ENCODE measurements at places on chromosomes 7 and 10.

DNA sequence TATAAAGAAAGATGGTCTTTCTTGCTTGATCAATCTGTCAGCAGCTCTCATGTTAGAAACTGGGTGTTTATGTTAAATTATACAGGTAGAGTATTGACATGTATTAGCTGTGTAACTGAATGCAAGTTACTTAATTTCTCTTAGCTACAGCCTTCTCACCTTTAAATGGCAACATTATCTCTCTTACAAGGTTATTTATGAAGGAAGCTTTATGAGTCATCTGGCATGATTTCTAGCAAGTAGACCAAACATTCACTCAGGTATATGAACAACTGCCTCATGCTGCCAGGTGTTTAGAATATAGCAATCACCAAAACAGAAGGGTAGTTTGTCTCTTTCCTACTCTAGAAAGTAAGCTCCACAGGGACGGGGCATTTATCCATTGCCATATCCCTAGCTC is 8.5 kb downstream of the ARL4A start:
- no peak for DNase-seq

DNA sequence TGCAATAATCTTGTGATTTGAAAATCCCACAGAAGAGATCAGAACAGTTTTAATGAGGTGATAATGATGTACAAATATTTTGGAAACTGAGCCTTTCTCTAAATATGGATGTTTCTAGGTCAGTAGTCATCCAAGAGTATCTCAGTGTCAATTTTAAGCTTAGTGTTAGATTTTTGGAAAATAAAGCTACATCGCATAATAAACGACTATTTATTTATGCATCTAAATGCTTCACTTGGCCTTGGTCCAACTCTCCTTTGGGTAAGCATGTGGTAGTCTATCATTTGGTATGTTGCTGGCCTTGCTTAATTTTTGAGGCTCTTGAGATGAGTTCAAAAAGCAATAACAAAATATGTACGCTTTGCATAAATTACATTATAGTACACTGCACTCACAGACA is 5.4 kb upstream of the PPP1R9A start:
- no peak for DNase-seq

GRCh38 chr10:27344568-27345454 is 104.2 kb upstream of the ACBD5 start:
- no peak for DNase-seq

DNA sequence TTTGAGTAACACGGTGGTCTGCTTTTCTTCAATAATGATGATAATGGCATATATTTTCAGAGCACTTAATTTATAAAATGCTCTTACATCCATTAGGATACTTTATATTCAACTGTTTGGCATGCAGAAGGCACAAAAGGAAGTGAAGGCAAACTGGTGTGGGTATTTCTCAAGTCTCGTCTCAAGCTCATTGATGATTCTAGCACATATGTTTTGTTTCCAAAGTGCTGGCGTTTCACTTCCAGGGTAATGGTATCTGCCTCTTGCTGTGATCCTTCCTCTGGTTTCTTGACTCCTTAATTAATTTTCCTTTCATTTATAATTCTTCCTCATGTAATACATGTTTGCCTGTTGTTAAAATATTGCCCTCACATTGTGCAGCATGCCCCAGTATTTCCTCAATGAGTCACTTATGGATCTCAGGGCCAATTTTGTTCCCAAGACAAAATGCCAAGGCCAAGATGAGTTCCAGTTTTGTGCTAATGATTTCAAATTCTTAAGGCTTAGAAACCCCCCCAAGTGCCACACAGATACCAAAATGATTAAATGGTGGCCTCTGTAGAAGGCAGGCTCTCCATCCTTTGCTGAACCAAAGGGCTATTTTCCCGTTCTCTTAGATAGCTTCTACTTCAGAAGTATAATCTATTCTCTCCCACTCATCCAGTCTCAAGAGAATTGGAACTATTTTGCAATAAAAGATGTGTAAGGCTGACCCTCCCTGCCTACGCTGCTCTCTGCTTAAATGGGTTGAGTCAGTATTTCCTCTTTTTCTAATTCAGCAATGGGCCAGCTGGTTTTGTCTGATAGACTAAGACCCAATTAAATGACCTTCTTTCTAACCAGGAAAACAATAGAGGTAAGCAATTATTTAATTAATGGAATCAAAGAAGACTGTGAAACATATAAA is 171.2 kb downstream of the ZNF365 start:
- no peak for DNase-seq

GRCh38 chr10:34254596-34254995 is 560.5 kb downstream of the PARD3 start:
- peak; percentile 37 for DNase-seq
